ENCODE measurements at places on chromosomes 7 and 10.

- DNase-seq, result no peak
These were observed 8.2 kb upstream of the MAGI2 start for GRCh38 chr7:79461660-79462059.

GRCh38 chr7:70573071-70573661 is 558.8 kb upstream of the GALNT17 start:
- no peak for DNase-seq

DNA sequence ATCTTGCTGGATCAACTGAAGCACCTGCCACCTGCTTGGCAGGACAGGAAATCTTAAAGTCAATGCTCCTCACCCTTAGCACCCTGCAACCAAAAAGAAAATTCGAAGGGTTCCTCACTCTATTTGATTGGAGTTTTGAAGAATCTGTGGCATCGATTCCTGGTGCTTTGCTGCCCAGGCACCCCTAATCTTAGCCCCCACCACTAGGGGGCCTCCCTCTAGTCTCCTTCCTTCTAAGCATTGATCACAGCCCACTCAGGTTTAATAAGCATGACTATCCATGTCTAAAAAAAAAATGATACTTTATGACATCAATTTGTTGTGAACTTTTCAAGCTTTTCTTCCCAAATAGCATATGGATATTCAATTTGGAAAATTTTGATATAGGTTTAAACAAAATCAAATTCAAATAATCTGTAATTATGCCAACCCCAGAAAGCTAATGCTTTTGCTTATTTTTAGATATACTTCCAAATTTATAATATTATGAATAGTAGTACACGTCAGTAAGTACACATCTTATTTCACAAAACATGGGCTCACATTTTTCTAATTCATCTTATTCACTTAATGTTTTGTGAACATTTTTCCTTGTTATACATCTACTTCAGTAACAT is 45.3 kb downstream of the NRG3 start:
- no peak for DNase-seq

DNA sequence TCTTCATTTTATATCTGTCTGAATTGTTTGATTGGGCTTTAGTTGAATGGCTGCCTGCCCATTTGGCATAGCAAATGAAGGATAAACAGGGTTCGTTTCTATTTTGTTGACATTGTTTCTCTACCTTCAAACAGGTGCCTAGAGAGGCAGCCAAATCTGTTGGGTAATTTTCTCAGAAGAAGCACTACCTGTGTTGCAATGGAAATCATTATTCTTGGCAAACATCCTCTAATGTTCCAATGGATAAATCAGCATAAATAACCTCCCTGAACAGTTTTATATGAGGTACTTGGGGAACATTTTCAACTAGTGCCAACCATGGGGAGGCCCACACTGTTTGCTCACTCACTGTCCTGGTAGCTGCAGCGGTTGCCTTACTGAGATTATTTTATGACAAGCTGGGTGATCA is 64.4 kb upstream of the PLPP4 start:
- DNase-seq, result no peak

- DNase-seq, result no peak
These were observed 90.6 kb upstream of the OIT3 start for GRCh38 chr10:72802763-72803505.

DNA sequence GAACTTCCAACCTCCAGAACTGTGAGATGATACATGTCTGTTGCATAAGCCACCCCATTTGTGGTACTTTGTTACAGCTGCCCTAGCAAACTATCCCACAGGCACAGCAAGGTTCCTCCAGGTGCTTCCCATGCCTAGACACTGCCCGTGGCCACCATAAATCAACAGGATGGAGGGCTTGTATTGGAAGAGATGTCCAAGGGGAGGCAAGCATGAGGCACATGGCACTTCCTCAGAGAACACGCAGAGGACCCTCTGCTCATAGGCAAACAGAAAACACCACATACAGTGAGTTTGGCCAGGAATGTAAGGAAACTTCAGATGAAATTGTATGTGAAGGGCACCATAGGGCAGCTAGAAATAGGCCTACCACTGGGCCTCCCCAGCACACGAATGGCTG is 291.1 kb downstream of the GRID1 start:
- no peak for DNase-seq

DNA sequence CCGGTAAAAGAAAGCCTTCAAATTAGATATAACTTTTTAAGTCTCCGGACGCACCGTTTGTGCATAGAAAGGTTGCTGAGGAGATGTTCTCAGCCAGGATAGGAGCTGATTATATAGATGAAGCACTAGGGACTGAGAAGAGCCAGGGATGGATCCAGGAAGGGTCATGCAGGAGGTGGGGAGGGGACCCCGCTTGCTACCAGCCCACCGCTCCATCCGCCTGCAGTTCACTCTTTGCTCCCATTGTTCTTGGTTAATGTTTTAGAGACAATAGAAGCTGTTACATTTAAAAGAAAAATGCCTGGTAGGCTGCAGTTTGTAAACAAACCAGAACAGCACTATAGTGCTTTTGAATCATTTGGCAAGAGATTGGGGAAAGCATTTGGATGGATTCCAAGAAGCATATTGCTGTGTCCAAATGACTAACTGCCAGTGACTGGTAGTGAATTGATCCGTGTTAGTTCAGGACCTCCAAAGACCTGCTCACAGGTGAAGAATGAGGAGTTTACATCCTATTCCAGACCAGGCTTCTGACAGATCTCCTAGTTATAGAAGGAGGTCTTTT is 175.9 kb upstream of the TAC1 start:
- DNase-seq, result no peak

DNA sequence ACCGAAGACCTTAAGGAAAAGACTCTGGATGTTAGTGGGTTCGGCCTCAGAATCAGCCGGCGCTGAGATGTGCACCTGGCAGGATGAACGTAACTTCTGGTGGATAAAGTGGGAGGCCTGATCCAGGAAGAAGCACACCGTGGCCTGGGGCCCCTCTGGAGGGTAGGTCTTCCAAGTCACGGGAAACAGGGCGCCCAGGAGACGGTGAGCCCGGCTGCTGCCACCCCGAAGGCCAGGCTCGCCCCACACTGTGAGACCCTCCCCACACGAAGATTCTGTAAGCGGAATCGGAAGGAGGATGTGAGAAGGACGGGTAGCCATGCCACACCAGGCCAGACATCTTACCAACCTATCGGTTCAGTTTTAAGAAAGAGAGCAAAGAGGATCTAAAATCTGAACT is 279.0 kb downstream of the DNAJB6 start:
- DNase-seq, result no peak

GRCh38 chr10:110455446-110455845 is 42.3 kb upstream of the DUSP5 start:
- DNase-seq, result no peak

DNA sequence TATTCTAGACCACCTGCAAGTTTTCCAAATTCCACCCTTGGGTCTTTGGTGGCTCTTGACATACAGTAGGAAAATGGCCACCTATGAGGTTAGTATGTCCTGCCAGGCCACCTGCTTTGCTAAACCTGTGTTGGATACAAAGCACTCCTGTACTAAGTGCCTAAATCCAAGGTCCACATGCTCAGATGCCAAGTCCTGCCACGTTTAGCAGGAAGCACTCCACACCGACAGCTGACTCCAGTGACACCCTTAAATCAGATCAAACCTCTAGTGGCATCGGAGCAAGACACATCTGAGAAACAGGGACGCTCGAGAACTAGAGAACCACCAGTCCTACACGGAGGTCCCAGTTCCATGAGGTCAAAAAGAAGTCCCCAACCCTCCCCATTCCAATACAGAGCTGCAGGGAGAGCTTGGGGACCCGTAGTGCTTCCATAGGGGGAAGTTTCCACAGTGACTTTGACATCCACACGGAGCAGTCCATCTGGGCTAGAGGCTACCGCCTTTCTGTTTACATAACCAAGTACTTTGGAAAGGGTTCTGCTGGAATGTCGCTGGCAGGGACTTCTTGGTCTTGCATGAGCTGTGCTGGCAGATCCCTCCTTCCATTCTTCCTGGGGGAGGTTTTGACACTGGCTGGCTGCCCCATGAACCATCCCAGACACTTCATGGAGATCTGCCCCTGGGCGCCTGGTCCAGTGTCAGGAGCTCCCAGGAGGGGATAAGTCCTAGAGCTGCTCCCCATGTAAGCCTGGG is 290.6 kb downstream of the PRPF18 start:
- no peak for DNase-seq

- no peak for DNase-seq
These were observed 65.3 kb downstream of the CHCHD3 start for GRCh38 chr7:133016604-133017003.

- DNase-seq, result no peak
These were observed 59.1 kb downstream of the CNTNAP2 start for GRCh38 chr7:146175716-146176115.

- DNase-seq, result no peak
These were observed 4.6 kb downstream of the AGFG2 start for GRCh38 chr7:100543586-100543985.
